ENCODE measurements at places on chromosomes 3 and 15. TPM values are rescaled to one million over a fixed set of nuclear protein-coding genes. Genes with fewer than 3 reads are reported as not detected.

The ZNF106 gene
- 47.8 TPM for total RNA-seq

DNA sequence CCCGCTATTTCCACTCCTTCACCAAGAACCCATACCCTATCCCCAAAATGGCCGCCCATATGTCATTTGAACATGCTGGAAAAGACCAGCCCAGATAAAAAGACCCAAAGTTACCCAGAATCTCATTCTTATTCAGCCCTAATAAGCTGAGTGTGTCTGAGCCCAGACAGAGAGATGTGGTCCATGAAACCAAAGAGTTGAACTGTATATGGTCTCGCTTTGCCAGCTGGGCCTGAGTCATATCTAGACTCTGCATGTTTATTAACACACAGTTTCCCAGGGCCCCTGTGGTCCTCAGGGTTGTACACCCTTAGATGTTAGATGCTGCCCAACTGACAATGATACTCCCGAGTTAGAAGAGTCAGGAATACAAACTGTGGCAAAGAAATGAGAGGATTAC is 201.9 kb upstream of the STRIT1 start:
- no peak for DNase-seq
- no peaks in the 10 kb centered on the region for H3K4me1 ChIP-seq
- H3K27me3 ChIP-seq, result no peaks in the 10 kb centered on the region
- H3K27ac ChIP-seq, result no peak overlapping the region
- no peaks in the 10 kb centered on the region for H3K36me3 ChIP-seq
- no peak overlapping the region for H3K4me3 ChIP-seq

- H3K27me3 ChIP-seq, result no peaks in the 10 kb centered on the region
- peaks cover 20% of the 10 kb centered on the region for H3K4me1 ChIP-seq
- no peak overlapping the region for H3K27ac ChIP-seq
- H3K4me3 ChIP-seq, result no peak overlapping the region
- DNase-seq, result no peak
- no peaks in the 10 kb centered on the region for H3K36me3 ChIP-seq
These were observed 377.3 kb upstream of the SEMA6D start for GRCh38 chr15:47339800-47340570.

DNA sequence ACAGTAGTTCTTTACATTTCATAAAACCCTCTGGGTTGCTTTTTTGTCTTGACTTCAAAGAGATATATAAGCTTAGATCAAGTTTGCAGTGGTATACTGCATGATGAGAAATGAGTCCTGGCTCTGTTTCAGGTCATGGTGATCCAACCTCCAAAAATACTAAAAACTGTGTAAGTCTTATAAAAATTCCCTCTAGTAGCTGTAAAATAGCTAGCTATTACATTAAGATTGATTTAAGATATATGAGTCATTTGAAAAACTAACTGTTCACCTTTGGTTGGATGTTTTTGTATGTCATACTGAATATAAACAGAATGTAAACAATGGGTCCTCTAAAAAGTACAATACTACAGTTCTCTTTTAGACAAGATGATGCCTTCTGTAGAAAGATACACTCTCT is 879.2 kb downstream of the ROBO1 start:
- H3K4me3 ChIP-seq, result no peak overlapping the region
- H3K27me3 ChIP-seq, result no peaks in the 10 kb centered on the region
- no peak for DNase-seq
- no peak overlapping the region for H3K27ac ChIP-seq
- H3K36me3 ChIP-seq, result no peaks in the 10 kb centered on the region

- peaks cover 1% of the 10 kb centered on the region for H3K36me3 ChIP-seq
- no peak overlapping the region for H3K27ac ChIP-seq
- H3K4me3 ChIP-seq, result no peak overlapping the region
- DNase-seq, result no peak
- H3K4me1 ChIP-seq, result peaks cover 20% of the 10 kb centered on the region
- H3K27me3 ChIP-seq, result no peaks in the 10 kb centered on the region
These were observed 6.9 kb downstream of the INAFM2 start for GRCh38 chr15:40330368-40330836.

The SYNPR gene
- not detected for total RNA-seq

The OSBPL10 gene
- total RNA-seq, result 79.5 TPM

GRCh38 chr15:76964157-76964556 is 30.8 kb upstream of the PSTPIP1 start:
- H3K27me3 ChIP-seq, result no peaks in the 10 kb centered on the region
- no peak overlapping the region for H3K27ac ChIP-seq
- DNase-seq, result no peak
- H3K4me1 ChIP-seq, result no peaks in the 10 kb centered on the region

DNA sequence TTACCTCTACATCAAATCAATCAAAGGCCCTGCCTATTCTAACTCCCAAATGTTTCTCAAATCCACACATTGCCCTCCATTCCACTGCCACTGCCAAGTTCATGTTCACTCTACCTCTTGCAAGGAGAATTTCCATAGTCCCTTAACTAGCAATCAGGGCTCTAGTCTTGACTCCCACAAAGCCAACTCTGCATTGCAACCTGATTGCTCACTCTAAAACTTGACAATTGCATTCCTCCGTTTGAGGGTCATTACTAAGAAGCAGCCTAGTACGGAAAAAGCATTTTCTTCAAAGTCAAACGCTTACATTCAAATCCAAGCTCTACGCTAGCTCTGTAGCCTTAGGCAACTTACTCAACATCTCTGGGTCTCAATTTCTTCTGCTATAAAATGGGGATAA is 1.2 kb downstream of the CPA3 start:
- H3K4me1 ChIP-seq, result no peaks in the 10 kb centered on the region
- no peak overlapping the region for H3K27ac ChIP-seq
- no peaks in the 10 kb centered on the region for H3K36me3 ChIP-seq
- H3K4me3 ChIP-seq, result no peak overlapping the region
- no peak for DNase-seq
- no peaks in the 10 kb centered on the region for H3K27me3 ChIP-seq

The PEX11A gene
- 4.1 TPM for total RNA-seq

The ITGB5 gene
- total RNA-seq, result 123 TPM

GRCh38 chr3:161386991-161387770 is 15.9 kb upstream of the SPTSSB start:
- H3K27me3 ChIP-seq, result no peaks in the 10 kb centered on the region
- H3K4me1 ChIP-seq, result peaks cover 8% of the 10 kb centered on the region
- H3K36me3 ChIP-seq, result no peaks in the 10 kb centered on the region
- DNase-seq, result no peak
- no peak overlapping the region for H3K27ac ChIP-seq

DNA sequence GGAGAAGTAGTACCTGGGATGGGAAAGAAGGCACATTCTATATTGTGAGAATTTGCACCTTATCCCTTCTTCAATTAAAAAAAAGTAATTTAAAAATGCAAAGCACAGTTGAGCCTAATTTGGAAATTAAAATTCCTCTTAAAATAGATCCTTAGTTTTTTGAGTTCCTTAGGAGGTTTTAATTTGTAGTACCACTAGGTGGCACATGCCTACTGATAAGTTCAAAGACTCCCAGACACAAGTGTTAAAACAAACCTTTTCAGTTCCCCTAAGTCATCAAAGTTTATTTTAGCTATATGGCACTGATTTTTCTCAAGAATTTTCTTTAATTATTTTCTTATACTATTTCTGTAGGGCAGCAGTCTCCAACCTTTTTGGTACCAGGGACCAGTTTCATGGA is 127.6 kb upstream of the AZI2 start:
- no peaks in the 10 kb centered on the region for H3K36me3 ChIP-seq
- H3K27ac ChIP-seq, result no peak overlapping the region
- H3K27me3 ChIP-seq, result no peaks in the 10 kb centered on the region
- no peaks in the 10 kb centered on the region for H3K4me1 ChIP-seq
- peak; percentile 15 for DNase-seq
- H3K4me3 ChIP-seq, result no peak overlapping the region

- peak overlapping the region; percentile 63 for H3K27ac ChIP-seq
- H3K4me3 ChIP-seq, result peak overlapping the region; percentile 92
- peak; percentile 31 for DNase-seq
- H3K36me3 ChIP-seq, result no peaks in the 10 kb centered on the region
- H3K4me1 ChIP-seq, result peaks cover 14% of the 10 kb centered on the region
- no peaks in the 10 kb centered on the region for H3K27me3 ChIP-seq
These were observed 795 bp upstream of the TCF12 start for GRCh38 chr15:56917652-56918045.

The SUCLG2 gene
- 53.5 TPM for total RNA-seq

The KCNMB2 gene
- total RNA-seq, result not detected

DNA sequence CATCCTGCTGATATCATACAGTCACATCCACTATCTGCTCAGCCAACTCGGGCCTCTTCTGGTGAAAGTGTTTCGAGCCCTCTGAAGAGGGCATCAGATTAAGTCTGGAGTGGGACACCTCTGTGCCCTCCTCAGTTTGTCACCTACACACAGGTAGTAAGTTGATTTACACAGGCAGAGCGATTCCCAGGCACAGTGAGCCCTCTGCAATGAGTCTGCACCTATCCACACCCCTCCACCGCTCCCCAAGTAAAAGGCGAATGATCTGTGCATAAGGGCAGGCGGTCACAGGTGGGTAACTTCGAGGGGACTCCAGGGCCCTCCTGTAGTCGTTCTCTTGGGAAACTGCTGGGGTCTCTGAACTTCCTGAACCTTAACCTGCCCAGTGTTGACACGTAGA is 152.0 kb downstream of the ATP10A start:
- H3K4me3 ChIP-seq, result no peak overlapping the region
- DNase-seq, result peak; percentile 9
- H3K36me3 ChIP-seq, result no peaks in the 10 kb centered on the region
- no peak overlapping the region for H3K27ac ChIP-seq
- no peaks in the 10 kb centered on the region for H3K27me3 ChIP-seq
- H3K4me1 ChIP-seq, result no peaks in the 10 kb centered on the region

DNA sequence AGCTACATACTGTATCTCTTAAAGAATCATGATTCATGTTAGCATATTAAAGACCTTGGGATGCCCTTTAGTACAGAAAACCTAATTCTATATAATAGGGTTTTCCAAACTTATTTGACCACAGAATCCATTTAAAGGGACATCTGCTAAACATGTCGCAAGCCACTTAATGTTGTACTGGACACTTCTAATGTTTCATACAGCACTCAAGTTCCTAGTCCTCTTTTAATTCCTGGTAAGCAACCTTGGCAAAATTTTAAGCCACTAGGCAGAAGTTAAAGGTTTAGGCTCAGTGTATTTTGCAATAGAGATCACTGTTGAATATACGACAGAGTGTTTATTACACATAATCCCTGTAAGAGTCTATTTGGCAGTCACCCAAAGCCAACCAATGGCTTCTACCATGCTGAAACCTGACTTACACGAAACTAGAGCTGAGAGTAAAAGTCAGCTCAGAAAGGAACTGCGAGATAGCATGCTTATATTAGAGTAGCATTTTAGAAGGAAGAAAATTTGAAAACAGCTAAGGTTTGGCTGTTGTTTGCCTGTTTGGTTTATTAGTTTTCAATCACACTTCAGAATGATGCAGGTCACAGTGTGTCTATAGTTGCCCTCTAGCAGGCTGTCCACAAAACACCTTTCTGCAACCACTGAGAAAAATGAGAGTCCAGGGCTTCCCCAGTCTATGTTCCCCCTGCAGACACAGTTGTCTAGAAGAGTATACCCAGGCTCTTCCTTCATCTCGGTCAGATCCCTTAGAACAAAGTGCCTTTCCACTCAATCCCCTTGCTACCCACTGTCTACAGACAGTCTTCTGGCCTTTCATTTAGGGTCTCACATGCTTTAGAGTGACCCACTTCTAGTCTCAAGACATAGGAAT is 104.4 kb downstream of the FMN1 start:
- no peak for DNase-seq
- no peak overlapping the region for H3K4me3 ChIP-seq
- no peak overlapping the region for H3K27ac ChIP-seq
- no peaks in the 10 kb centered on the region for H3K36me3 ChIP-seq
- no peaks in the 10 kb centered on the region for H3K27me3 ChIP-seq

The RETNLB gene
- not detected for total RNA-seq

The NR1I2 gene
- total RNA-seq, result not detected

The ALPK3 gene
- total RNA-seq, result 0.43 TPM

The PARP15 gene
- total RNA-seq, result not detected

- H3K36me3 ChIP-seq, result no peaks in the 10 kb centered on the region
- DNase-seq, result no peak
- H3K27me3 ChIP-seq, result no peaks in the 10 kb centered on the region
- no peak overlapping the region for H3K27ac ChIP-seq
- H3K4me1 ChIP-seq, result no peaks in the 10 kb centered on the region
These were observed 50.2 kb upstream of the FAM174B start for GRCh38 chr15:92705764-92706163.

The HDC gene
- not detected for total RNA-seq

All from Caco-2 (cell line).